ENCODE measurements at places on chromosomes 6 and 20.

DNA sequence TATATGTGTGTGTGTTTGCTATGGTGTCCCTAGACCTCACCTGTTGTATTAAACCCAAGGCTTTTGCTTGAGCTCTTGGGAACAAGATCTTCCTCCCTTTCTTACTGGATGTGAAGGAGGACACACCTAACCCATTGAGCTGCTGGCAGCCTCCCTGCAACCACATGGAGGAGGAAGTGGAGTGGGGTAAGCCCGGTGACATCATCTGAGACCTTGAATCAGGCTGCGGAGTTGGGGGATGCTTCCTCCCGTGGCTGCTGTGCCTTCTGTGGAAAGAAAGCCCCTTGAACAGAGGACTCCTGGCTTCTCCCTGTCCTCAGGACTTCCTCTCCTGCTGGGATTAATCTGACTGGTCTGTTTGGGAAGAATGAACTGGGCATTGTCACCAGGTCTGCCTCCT, 3.3 kb downstream of the CST11 start:
- DNase-seq = no peak

GRCh38 chr20:32646486-32646885, 27.3 kb downstream of the C20orf203 start:
- DNase-seq = no peak

- no peak for DNase-seq
These were observed 62.3 kb upstream of the TBC1D7 start for GRCh38 chr6:13390658-13391057.

- no peak for DNase-seq
These were observed 199.8 kb downstream of the DLL1 start for GRCh38 chr6:170091000-170091638.

- no peak for DNase-seq
These were observed 9.4 kb upstream of the PHF20 start for GRCh38 chr20:35762461-35762860.

- DNase-seq = no peak
These were observed 183.1 kb downstream of the GMPR start for GRCh38 chr6:16421462-16421960.

DNA sequence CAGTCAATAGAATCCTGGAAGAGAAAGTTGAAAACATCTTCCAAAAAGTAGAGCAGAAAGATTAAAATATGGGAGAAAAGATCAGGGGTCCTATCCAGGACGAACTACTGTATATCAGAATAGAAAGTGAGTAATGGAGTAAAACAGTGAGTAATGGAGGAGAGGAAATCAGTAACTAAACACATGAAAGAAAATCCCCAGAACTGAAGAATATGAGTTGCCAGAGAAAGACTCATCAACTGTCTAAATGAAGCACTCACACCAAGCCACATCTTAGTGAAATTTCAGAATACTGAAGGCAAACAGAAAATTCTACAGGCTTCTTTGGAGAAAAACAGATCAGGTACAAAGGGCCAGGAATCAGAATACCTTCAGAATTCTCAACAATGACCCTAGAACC, 14.9 kb downstream of the IL17A start:
- DNase-seq = no peak

DNA sequence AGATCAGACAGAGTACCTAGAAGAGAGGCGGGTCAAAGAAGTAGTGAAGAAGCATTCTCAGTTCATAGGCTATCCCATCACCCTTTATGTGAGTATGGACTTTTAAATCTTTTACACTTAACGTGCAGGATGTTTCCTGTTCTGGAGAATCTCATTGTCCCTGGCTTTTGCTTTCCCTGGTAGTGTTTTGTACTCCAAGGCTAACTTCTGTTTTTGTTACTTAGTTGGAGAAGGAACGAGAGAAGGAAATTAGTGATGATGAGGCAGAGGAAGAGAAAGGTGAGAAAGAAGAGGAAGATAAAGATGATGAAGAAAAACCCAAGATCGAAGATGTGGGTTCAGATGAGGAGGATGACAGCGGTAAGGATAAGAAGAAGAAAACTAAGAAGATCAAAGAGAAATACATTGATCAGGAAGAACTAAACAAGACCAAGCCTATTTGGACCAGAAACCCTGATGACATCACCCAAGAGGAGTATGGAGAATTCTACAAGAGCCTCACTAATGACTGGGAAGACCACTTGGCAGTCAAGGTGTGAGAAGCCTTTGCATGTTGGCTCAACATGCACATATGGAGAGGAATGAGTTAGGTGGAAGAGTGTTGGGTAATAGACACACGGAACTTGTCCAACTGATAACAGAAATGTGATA, 3.3 kb downstream of the HSP90AB1 start:
- DNase-seq = no peak

DNA sequence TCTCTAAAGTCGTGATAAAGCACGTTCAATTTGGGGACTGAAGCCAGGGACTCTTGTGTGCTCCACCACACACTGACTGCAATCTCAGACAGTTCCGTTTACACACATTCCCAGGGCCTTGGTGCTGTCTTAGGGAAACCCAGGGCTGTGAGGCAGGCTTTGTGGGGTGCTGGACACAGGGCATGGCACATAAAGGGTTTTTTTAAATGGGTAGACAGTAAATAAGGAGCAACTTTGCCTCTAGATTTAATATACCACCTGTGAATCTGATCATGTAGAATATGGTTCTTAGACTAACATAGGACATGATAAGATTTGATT, 2.3 kb downstream of the ENTPD6 start:
- no peak for DNase-seq

DNA sequence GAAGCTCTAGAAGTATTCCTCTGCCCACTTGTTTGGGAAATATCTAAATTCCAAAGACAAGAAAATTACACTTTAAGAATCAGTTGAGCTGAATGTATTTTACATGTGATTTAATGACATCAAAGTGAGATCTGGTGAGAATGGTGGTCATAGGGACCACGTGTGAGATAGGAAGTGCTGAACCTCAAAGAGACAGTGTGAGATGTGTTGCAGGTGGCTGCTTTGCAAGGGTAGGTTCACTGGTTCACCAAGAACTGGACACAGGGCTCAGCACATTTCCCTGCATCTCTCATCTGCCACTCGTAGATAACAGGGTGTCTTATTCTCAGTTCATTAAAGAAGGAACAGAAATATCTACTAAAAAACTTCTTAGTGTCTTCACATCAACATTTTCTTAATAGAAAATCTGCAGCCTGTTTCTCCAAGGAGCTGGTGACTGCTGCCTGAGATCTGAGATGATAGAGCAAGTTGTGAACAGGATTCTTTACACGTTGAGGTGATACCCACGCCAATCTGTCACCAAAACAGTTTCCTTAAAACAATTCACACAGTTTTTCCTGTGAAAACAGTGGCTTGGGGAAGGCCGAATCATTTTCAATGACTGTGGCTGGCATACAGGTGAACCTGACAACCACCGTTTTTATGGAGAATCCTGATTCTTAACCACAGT, 7.2 kb downstream of the CCR6 start:
- DNase-seq = no peak
